Thyroid gland (tissue), 4 donors: ENCODE measurements at places on chromosomes 12 and 14. TPM values are rescaled to one million over a fixed set of nuclear protein-coding genes. Genes with fewer than 3 reads are reported as not detected.

CD27 gene
- 3.0 TPM for total RNA-seq

DNA sequence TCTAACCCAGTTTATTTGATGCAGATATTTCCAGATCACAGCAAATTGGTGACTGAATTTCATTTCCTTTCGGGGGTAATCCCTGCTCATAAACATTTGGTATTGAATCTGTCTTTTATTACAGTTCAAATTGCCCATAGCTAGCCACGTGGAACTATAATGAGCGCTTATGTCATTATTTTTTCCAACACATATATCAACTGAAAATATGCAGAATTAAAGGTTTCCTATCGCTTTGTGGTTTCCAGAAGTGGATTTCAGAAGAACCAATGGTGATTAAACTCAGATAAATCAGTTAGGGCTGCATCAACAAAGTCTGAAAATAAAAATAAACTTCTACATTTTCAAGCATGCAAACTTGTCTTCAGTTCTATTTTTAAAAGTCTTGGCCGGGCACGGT is 111.9 kb downstream of the PIK3C2G start:
- H3K4me3 ChIP-seq, result no peak overlapping the region
- H3K4me1 ChIP-seq, result no peaks in the 10 kb centered on the region
- H3K27me3 ChIP-seq, result no peaks in the 10 kb centered on the region
- no peaks in the 10 kb centered on the region for H3K36me3 ChIP-seq

DNA sequence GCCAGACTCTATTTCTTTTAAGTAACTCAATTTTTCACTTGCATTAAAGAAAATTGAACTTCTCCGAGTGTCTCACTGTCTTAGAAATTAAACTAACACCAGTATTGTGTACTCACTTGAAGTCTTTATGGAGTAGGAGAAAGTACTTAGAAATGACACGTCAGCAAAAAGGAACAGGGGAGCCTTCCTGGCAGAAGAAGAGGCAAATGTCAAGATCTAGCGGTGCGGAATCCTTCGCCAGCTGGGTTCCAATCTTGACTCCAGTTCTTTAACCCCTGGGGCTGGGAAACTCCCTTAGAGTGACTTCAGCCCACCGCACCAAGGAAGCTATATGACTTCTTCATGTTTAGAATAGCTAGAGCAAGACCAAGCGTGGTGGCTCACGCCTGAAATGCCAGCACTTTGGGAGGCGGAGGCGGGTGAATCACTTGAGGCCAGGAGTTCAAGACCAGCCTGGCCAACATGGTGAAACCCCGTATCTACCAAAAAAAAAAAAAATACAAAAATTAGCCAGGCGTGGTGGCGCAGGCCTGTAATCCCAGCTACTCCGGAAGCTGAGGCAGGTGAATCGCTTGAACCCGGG is 34.4 kb downstream of the WBP11 start:
- peak; percentile 25 for DNase-seq
- H3K4me3 ChIP-seq, result peak overlapping the region; percentile 93
- no peaks in the 10 kb centered on the region for H3K27me3 ChIP-seq
- no peaks in the 10 kb centered on the region for H3K36me3 ChIP-seq
- peak overlapping the region; percentile 94 for H3K27ac ChIP-seq
- H3K4me1 ChIP-seq, result peaks cover 7% of the 10 kb centered on the region

DNA sequence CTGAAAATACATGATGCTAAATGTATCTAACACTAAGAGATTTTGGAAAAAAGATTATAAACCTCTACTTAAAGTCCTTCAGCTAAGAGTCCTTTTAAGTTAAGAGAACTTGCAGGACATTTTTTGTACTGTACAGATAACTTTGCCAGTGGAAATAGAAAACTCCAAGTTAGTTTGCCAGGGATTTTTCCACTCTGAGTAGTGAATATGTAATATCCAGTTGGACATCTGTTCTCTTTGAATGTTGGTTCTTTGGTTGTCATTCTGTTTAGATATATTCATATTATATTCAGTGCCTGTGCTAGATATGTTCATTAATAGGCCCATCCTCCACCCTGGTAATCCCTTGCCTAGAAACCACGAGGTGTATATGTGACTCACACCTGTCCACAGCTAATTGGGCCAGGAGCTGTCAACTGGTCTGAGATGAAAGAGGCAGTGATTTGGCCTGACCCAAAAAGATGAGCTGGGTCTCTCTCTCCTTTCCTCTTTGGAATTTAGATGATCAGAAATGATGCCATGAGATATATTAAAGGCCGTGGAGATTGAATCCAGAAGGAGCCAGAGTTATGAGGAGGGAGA is 261.0 kb upstream of the LRIG3 start:
- no peak overlapping the region for H3K4me3 ChIP-seq
- H3K27ac ChIP-seq, result no peak overlapping the region
- H3K36me3 ChIP-seq, result no peaks in the 10 kb centered on the region
- H3K27me3 ChIP-seq, result no peaks in the 10 kb centered on the region
- H3K4me1 ChIP-seq, result no peaks in the 10 kb centered on the region

- H3K4me1 ChIP-seq, result no peaks in the 10 kb centered on the region
- DNase-seq, result no peak
- no peaks in the 10 kb centered on the region for H3K27me3 ChIP-seq
- H3K27ac ChIP-seq, result no peak overlapping the region
These were observed 134.4 kb upstream of the FOXN3 start for GRCh38 chr14:89551432-89551831.

DNA sequence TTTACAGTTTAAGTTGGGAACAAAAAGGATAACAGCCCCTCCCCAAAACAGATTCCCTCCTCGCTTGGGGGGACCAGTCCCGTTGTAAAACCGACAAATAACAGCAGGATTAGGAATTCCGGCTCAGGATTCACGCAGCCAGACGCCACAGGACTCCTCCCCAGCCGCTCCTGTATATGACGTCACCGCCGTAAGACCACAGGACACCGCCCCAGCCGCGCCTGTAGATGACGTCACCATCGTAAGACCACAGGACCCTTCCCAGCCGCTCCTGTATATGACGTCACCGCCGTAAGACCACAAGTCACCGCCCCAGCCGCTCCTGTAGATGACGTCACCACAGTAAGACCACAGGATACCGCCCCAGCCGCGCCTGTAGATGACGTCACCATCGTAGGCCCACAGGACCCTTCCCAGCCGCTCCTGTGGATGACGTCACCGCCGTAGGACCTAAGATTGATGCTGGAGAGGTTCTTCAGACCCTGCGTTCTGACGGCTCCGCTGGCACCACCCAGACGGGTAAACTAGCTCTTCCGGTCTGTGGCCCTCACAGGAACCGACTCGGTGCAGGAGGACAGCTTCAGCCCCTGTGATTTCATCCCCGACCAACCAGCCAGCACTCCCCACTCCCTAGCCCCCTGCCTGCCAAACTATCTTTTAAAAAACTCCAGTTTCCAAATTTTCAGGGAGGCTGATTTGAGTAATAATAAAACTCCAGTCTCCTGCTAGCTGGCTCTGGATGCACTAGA is 43.9 kb upstream of the FBRSL1 start:
- H3K27me3 ChIP-seq, result no peaks in the 10 kb centered on the region
- peak; percentile 23 for DNase-seq
- H3K27ac ChIP-seq, result peak overlapping the region; percentile 20
- no peaks in the 10 kb centered on the region for H3K36me3 ChIP-seq
